ENCODE measurements at places on chromosomes 1 and 21.

DNA sequence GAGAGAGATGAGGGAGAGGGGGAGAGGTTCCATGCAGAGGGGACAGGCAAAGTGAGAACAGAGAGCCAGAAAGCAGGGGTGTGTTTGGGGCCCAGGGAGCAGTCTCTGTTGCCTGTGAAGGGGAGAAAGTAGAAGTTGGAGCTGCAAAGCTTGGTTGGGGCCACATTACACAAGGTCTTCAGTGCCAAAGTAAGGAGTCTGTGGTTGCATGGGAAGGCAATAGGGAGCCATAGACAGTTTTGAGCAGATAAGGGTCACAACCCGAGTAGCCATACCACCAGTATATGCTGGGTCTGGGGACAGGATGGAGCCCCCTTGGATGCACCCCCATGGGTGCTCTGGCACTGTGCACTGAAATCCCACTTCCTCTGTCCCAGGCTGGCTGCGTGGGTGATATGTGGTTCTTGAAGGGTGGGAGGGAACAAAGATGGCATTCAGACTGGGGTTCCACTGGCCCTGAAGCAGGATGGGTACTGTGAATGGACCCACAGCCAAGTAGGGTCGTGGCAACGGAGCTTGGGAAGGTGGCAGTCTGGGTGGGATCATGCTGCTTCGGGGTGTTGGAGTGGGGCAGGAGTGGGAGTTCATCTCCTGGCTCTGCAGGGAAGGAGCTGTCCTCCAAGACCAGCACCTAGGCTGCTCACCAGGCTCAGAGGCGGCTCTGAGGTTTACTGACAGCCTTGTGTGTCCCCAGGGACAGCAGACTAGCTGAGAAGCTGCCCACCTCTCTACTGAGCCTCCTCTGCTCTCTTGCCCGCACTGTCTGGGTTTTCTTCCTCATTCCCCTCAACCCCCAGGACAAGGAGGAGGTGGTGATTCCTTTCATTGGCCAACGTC, 12.1 kb downstream of the DRAXIN start:
- DNase-seq = no peak

DNA sequence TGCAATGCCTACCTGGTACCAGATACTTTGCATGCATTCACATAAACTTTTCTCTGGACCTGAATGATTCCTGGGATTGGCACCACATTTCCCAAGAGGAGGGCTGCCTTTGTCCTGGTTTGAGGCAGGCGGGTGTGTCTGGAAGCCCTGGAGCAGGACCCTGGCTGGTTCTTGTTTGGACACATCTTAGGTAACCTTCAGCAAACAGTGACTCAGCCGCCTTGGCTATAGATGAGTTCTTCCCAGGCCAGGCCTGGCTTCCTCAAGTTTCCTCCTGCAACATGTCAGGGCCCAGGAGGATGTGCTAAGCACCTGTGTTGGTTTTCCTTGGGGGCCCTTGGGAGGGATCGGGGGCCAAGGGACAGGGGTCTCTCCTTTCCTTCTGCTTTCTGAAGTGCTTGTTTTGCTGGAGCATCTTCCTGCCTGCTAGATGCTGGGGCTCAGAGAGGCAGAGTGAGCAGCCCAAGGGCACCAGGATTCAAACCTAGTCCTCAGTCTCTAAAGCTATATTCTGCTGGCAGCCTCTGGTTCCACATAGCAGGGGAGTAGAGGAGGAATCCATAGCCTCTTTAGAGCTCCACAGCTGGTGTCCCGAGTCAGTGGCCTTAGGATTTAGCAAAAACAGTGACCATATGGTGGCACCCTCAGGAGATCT, 38.2 kb downstream of the PAX7 start:
- DNase-seq = no peak

GRCh38 chr1:26723013-26723991, 27.5 kb downstream of the ARID1A start:
- DNase-seq = peak; percentile 99

DNA sequence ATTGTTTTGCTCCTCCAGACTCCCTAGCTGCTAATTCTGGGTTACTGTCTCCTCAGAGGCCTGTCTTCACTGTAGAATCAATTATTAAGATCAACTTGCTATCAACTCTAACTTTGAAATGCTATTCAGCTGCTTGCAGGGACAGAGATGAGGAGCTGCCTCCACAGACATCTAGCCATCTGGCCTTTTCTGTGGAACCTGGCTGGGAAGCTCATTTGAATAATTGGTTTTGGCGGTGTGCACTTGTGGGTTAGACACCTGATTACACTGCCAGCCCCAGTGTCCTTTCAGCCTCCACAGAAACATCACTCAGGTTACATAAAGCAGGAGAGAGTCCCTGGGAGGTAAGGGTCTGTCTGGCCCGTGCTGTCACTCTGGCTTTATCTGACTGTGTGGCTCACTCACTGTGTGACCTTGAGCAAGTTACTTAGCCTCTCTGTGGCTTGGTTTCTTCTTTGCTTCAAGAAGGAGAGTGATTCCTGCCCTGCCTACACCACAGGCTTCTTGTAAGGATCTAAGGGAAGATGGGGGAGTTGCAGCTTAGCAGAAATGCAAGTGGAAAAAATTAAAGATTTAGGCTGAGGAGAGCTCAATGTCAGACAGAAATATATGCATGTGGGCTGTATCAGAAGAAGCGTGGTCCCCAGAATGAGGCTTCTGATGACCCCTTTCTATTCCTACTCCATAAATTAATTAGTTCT, 131.6 kb downstream of the BEND5 start:
- DNase-seq = no peak

DNA sequence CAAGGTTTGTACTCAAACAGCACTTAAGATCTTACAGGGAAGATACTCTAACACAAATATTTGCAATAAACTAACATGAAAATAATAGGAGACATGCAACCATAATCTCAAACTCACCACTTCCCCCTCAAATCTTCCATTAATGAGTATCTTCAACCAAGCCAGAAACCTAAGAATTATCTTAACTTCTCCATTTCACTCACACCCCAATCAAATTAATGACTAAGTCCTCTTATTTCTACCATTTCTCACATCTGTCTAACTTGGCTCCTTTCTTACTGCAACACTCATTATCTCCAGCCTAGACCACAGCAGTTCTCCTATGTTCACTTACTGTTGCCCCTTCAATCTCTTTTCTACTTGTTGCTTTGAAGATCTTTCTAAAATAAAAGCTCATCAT, 10.4 kb downstream of the RBBP5 start:
- no peak for DNase-seq

- peak; percentile 62 for DNase-seq
Measured at GRCh38 chr1:116574581-116575291, 3.9 kb upstream of the CD58 start.

- DNase-seq = peak; percentile 11
Measured at GRCh38 chr1:103459346-103459745, 66.2 kb upstream of the RNPC3 start.

DNA sequence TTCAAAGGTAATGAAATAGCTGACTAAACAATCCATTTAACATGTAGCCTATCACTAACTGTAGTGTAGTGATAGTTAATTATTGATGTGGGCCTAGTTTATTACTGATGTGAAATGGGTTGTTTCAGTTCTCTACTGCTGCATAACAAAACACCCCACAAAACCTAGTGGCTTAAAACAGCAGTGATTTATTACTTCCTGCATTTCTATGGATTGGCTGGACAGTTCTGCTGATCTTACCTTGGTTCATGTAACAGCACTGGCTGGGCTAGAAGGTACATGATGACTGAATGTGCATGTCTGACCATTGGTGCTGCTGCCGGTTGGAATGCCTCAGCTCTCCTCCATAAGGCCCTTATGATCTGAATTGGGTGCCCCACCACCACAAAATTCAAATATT, 5.4 kb upstream of the ABL2 start:
- no peak for DNase-seq

DNA sequence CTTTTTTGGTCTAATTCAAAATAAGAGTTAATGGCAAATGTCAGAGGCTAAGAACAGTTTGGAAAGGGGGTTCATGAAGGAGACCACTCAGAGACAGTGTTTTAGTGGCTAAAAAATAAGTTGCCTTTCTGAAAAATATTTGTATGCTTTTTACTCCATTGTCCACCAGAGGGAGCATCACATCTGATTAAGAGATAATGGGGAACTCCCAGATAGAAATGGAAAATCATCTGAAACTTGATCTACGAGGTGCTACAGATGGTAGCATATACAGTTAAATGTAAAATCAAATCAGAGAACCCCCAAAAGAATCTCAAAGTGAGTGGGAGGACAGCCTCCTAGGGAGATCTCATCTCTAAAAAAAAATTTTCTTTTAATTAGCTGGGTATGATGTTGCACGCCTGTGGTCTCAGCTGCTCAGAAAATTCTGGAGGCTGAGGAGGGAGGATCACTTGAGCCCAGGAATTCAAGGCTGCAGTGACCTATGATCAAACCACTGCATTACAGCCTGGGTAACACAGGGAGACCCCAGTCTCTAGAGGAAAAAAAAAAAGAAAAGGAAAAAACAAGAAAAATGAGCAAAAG, 9.7 kb downstream of the SMYD3 start:
- peak; percentile 72 for DNase-seq

- no peak for DNase-seq
Measured at GRCh38 chr1:36910886-36911540, 123.3 kb downstream of the GRIK3 start.

GRCh38 chr1:65724151-65724550, 68.5 kb upstream of the PDE4B start:
- no peak for DNase-seq

DNA sequence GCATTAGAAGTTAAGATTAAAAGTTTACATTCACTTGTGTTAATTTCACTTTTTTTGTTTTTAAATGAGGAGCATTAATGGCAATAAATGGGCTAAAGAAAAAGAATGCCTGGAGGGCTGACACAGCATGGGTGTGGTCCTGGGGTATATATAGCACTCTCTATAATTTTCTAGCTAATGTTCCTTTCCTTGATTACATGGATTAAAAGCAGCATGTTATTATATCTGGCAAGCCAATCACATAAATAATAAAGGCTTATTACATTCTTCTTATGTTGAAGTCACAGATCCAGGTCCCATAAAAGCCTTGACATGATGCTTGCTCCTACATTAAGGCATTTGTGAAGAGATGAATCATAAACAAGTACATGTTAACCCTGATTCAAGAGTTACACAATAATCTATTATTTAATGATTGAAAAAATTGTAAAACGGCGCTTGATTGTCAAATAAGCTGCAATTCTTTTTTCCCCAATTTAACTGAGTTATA, 91.4 kb downstream of the LYPLAL1 start:
- no peak for DNase-seq

- DNase-seq = peak; percentile 73
Measured at GRCh38 chr1:87151500-87152421, 176.9 kb upstream of the LMO4 start.

GRCh38 chr1:115262886-115263285, 75.2 kb downstream of the NGF start:
- no peak for DNase-seq

DNA sequence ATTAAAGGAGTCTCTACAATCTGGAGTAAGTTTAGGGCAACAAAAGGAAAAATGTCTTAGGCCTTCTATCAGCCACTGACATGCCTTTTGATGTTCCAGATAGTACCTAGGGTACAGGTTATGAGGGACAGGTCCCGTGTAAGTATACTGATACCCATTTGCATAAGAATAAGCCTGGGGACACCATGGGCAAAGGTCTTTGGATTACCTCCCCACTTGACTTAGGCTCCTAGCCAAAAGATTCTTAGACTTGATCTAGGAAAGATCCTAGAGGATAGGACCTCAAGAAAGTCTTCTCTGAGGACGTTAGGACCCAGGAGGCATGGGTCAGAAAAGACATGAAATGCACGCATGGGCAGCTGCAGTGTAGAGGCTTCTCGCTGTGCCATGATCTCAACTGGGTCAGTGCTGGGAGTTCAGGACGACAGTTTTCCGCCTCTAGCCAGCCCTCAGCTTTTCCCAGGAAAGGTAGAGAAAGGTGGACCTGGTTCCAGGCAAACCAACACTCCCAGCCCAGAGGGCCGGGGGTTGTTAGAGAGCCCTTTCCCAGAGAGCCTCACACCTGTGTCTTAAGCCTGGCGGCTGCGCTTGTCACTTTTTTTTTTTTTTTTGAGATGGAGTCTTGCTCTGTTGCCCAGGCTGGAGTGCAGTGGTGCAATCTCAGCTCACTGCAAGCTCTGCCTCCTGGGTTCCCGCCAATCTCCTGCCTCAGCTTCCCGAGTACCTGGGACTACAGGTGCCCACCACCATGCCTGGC, 26.6 kb downstream of the MSTO1 start:
- no peak for DNase-seq

- peak; percentile 13 for DNase-seq
Measured at GRCh38 chr1:232084584-232085223, 458.1 kb downstream of the DISC1 start.

DNA sequence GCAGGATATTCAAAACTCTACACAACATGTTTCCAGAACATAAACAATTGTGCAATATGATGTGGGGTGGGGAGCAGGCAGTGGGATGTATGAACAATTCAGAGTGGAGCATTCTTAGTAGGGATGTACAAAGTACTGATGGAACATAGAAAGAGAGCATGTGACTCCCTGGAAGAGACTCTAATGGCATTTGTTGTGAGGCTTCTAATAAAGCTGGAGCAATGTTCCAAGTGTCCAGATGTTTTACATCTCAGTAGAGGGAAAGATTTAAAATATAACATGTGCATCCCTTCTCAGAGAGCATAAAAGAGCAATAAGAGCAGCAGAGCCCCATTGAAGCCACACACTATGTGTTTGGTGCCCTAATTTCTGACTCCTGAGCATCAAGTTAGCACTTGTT, 116.5 kb downstream of the BRINP2 start:
- DNase-seq = no peak

DNA sequence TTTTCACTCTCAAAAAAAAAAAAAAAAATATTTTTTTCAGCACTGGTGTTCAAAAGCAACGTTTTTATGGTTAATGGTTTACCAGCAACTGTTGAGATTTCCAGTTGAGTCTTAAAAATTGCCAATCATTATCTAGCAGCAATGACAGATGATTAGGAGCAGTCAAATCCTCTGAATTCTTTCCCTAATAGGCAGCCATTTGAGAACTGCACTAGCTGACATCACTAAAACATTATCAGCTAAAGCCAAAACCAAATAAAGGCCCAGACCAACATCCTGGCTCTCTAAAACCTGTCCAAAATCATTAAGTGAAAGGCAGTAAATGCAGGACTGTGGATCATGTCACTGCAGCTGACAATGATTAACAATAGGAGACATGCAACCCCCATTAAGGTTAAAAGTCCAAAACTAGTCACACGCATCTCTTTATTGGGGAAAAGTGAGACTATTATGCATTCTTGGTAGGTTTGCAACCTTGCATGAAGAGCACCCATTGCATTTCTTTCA, 14.0 kb downstream of the SFPQ start:
- no peak for DNase-seq

Measured in fibroblast of skin of right quadriceps (primary cell).